ENCODE measurements at places on chromosomes 3 and 15.
A peak's percentile ranks its signal among the peaks of the same experiment; 100 is the strongest.

DNA sequence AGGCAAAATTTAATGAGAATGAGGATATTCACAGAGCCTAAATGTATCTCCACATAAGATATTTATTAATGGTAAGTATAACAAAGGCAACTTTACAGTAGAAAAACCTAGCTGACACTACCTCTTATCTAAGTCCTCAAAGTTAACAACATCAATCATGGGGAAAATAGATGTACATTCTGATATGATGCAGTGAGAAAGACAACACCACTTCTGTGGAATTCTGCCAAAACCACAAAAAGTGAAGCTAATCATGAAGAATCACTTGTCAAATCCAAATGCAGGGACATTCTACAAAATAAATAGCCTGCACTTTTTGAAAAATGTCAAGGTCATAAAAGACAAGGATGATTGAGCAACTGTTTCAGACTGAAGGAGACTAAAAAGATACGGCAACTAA lies 27.5 kb upstream of the EOMES start:
- no peak for DNase-seq

DNA sequence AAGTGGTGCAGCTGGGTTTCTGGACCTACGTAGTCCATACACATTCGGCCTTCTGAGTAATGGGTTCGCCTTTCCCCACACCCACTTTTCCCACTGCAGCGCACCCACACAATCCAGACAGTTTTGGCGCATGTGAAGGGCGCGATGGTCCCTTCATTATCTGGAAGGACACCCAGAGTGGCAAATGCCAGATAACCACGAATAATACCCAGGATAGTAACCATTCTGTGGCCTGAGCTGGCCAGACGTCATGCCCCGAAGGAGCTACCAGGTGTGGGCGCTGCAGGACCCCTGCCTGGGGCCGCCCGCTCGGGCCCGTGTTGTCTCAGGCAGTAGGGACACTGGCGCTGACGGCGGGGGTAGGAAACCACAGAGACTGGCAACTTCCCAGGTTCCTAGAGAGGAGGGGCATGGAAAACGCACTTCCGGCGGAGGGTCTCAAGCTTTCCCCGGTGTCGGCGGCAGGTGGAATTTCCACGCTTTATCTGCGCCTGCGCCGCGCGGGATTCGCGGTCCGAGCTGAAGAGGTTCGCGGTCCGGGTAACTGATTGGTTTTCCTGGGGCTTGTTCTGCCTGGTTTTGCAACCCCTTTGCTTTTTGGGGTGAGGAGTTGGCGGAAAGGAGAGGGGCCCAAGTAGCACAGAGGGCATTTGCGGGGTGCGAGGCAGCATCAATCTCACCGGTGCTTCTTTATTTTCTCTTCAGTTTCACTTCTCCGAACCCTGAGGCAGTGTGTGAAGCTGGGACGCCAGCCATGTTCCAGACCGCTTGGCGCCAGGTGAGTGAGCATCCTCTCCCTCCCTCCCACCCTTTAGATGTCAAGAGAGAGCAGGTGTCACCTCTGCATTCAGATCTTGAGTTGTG lies at the start of gene ZNF620:
ZNF620 (plus strand) TSS at position 441 of the 864 bp plus-strand sequence; CDS start at position 755, 314 bp downstream.
- peak; percentile 46 for DNase-seq

- peak; percentile 48 for DNase-seq
Observed at GRCh38 chr3:79872483-79872882, 104.7 kb upstream of the ROBO1 start.

- DNase-seq: no peak
Observed at GRCh38 chr3:50416736-50417636, 57.7 kb upstream of the TMEM115 start.

DNA sequence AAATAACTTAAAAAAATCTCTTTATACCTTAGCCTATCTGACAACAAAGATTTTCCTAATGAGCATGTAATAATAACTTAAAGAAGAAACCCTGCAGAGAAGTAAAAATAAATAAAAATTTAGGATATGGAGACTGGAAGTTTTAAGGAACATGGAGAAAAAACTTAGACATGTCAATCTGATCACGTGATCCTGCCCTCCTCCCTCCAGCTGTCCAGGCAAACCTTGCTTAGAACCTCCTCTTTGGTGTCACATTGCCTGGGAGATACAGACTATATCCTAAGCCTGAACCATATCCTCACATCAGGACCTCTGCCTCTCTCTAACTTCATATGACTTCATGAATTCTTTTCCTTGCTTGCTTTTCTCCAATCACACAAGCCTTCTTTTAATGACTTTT lies 275.5 kb downstream of the CNTN3 start:
- DNase-seq: no peak

GRCh38 chr3:35393901-35394799 lies 245.2 kb upstream of the ARPP21 start:
- no peak for DNase-seq

GRCh38 chr3:113606539-113607218 lies 74.3 kb downstream of the SIDT1 start:
- no peak for DNase-seq

DNA sequence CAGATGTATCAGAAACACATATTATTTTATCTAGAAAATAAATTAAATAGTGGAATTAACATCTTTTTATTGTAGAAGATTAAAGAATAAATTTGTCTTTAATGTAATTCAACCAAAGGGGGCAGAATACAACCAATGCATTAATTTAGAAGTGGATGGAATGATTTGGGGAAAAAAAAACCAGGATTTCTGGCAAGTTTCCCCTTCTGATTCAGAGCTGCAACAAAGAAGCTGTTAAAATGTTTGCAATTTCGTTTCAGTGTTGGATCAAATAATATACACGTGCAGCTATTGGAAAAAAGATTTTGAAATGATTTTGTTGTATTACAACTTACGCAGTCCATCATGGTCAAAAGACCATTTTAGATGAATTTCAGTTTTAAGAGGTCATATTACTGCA lies 71.6 kb upstream of the ZNF280D start:
- no peak for DNase-seq

DNA sequence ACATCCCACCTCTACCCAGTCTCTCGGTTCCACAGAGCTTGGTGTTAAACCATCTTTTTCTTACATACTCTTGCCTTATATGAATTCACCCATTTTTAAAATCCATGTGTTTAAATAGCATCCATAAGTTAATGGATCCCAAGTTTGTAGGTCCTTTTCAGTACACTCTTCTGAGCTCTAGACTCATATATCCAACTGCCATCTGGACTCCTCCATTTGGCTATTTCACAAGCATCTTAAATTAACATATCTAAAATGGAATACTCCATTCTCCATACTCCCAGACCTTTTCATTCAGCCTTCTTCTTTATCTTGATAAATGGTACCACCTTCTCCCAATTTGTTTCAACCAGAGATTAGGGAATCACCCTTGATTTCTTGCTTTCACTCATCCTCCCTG lies 113.4 kb downstream of the CHST2 start:
- no peak for DNase-seq

DNA sequence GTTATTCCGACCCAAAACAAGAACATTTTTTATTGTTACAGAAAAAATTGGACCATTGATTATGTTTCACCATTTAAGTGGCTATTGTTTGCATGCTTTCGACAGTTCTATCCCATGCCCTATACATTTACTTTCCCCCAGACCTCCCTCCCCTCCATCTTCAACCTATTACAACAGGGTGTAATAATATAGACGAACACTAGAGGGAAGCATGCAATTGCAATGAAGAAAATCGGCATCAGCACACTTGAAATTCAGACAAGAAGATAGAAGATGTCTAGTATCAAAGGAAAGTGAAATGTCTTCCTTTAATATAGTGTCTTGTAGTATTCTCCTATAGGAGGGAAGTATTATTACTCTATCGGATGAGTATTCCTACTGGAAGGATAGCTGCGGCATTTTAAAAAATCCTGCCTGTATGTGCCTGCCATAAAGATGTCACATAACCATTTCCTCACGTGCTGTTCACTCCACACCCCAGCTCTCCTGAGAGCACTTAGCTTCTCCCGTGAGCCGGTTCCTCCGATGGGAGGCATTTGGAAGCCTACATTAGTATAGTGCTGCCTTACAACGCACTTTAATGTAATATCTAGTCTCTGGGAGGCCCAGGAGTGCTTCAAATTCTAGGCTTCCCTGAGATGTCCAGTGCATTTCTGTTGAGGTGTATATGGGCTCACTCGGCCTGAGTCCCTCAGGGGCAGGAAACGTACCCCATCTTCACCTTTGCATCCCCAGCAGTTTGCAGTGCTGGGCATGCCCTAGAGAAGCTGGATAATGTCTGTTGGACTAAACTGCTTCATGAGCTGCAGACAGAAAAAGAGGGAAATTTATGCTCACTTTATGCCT lies 17.8 kb upstream of the ERICH6 start:
- no peak for DNase-seq

GRCh38 chr3:27971600-27971999 lies 249.5 kb upstream of the EOMES start:
- no peak for DNase-seq

DNA sequence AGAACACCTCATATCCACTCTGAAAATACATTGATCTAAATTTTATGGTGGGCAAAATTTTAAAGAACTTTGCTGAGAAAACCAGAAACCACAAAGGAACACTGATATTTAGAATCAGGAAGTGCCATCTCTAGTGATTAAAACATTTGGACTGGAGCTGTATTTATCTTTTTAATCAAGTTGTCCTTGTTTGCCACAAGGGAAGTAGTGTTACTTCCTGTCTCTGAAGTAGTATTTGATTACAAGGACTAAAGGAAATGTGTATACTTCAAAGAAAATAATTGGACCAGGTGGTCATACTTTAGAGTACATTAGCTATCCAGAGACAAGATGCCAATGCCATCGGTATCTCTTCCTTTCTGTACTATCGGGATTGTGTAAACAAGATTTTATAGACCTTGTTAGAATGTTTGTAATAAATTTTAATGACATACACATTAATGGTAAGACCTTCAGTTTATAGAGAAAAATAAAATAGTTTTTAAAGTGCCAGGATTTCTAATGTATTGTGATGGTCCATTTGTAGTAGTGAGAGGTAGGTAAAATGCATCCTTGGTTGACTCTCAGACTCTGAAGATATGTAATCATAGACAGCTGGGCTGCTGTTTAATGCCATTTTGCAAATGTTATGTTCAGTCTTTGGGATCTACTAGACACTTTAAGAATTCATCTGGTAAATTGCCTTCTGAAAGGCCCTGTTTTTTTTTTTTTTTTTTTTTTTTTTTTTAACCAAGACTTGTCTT lies 131.9 kb downstream of the B3GALNT1 start:
- DNase-seq: no peak

DNA sequence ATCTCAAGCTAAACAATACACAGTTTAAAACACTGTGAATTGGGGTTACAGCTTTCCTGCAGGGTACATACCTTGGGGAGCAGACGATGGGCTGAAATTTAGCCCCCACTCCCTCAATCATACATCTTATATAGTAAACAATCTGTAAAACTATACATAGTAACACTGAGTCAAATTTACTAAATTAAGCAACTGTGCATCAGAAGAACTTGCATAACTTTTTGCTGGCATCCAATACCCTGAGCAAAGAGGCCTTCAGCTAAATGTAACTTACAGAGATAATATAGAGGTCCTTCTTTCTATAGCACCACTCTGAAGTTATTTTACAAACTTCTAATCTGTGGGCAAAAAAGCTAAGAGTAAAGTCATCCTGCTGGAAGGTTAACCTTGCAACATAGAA lies 603.6 kb upstream of the TGFBR2 start:
- no peak for DNase-seq

DNA sequence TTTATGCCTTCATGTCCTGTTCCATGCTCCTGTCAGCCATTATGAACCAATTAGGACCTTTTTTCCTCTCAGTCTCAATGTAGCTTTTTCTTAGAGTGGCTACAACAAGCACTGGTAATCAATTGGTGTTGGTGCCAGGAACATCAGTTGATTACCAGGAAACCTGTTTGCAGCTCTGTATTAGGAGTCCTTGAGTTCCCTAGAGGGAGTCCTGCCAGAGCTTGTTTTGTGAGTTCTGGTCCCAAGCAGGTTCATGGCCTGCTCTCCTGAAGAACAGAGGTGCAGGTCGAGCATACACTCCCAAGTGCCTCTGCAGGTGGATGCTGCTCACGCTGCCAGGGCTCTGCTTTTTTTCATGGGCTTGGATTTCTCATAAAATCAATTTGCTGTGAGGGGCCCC lies 137.9 kb upstream of the PRR23C start:
- no peak for DNase-seq

GRCh38 chr3:192188218-192188835 lies 539.0 kb downstream of the FGF12 start:
- DNase-seq: no peak

- DNase-seq: no peak
Observed at GRCh38 chr15:74006774-74007639, 12.5 kb downstream of the PML start.

DNA sequence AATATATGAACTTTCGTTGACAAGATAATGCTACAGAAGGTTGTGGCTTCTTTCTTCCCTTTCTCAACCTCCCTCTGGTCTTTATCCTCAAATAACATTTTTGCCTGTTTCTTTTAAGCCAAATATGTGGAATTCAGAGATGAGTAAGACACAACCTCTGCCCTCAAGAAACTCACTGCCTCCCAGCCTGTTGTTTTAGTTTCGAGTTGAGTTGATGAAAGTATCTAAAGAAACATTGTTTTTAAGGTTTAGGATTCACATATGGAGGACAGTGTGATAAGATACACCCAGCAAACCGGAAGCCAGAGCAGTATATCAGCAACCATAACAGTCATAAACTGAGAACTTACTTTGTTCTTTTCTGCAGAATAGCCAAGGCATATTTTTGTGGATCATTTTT lies 218.6 kb downstream of the THSD4 start:
- no peak for DNase-seq

- no peak for DNase-seq
Observed at GRCh38 chr3:131550562-131551465, 48.0 kb upstream of the MRPL3 start.

- DNase-seq: no peak
Observed at GRCh38 chr3:165389064-165389463, 192.9 kb upstream of the SLITRK3 start.

DNA sequence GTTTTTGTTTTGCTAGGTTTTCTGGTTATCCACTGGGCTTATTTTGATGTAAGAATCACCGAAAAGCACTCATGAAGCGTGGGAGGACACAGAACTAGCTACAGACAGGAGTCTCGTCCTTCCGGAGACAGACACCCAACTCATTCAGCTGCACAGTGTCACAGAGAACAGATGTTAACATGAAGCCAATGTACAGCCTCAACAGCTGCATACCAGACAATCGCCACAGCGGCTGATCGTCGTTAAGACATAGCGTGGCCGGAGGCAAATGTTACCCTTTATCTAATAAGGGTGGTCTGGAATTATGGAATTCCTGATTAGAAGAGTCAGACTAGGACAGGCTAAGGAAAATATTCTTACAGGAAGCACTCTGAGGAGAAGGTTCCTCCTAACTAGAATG lies 1.1 kb upstream of the PYGO1 start:
- no peak for DNase-seq

DNA sequence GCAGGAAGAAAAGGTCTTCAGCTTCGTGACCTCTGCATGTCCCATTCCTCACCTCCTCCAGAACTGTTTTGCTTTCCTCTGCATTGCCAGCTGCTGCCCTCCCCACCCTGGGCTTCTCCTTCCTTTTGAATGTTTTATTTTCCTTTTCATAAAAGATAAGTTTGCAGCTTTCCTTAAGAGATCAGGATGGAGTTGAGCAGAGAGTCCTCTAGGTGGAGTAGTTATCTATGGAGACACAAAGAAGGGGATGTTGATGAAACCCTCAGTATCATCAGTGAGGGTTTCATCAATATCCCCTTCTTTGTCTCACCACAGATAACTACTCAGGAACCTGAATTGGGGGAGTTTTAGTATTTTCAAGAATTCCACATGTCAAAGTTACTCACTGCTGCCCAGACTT lies 19.0 kb upstream of the SLC25A36 start:
- no peak for DNase-seq

- no peak for DNase-seq
Observed at GRCh38 chr3:132641837-132642538, 17.6 kb downstream of the ACAD11 start.

- DNase-seq: no peak
Observed at GRCh38 chr3:175404621-175405020, 545.5 kb downstream of the NAALADL2 start.

All from pulmonary artery endothelial cell (primary cell).